T-helper 17 cell (primary cell): ENCODE measurements at places on chromosomes 4 and X.

DNA sequence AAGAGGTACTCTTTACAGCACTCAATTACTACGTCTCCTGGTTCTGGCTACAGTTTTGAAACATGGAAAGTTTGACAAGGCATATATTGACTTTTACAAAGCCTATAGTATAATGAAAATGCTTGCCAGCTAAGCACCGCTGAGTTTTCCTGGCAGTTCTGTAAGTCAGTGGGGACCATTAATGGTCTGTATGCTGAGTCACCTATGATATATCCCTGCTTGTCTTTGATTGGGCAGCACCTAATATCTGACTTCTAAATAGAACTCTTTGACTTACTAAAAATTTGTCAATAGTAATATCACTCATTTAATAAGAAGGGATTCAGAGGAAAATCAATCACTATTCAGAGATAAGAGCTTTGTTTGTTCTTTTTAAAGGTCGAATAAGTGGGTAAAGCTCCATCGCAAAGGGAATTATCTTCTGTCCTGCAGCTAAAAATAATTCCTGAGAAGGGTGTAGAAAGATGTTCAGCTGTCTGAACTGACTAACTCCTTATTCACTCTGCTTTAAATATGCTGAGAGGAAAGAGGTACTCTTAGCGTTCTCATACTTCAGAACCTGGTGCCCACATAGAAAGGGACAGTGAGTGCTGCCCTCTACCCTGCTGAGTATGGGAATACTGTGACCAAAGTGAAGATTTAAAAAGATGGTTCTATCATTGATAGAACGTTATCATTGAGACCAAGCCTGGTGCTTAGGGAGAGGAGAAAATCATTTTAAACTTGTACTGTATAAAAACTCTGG is 959 bp downstream of the SMPX start:
- DNase-seq, result no peak

GRCh38 chr4:179624768-179625181 is 2182.5 kb upstream of the AGA start:
- DNase-seq, result no peak

DNA sequence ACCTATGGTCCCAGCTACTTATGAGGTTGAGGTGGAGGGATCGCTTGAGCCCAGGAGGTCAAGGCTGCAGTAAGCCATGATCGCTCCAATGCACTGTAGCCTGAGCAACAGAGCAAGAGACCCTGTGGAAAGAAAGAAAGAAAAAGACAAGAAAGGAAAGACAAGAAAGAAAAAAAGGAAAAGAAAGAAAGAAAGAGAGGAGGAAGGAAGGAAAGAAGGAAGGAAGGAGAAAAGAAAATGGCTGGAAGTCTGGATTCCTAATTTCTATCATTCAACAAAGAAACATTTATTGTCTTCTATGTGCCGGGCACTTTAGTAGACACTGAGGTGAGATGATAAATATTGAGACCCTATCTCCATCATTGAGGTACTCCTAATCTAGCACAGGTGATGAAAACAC is 26.8 kb upstream of the BCORL1 start:
- no peak for DNase-seq

GRCh38 chr4:47222276-47222675 is 190.9 kb downstream of the GABRB1 start:
- no peak for DNase-seq

DNA sequence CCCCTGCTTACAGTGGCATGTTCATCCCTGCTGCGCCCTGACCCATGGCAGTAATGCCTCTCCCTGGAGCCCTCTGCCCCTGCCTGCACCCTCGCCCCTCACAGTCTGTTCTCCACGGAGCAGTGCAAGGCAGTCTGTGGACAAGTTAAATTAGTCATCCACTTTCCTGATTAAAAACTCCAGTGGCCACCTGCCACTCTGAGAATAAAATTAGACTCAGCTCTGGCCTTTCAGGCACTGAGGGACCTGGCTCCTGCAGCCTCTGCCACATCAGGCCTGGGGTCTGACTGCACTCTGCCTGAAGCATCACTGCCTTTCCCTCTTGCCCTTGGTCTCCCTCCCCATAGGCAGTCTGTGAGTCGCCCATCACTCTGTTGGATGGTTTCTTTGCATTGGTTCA is 53.6 kb downstream of the GRK4 start:
- DNase-seq, result no peak
